Activated naive CD8-positive, alpha-beta T cell treated with anti-CD3 and anti-CD28 coated beads, Interleukin-2, amount 50 U/mL, for 16 hours (primary cell): ENCODE measurements at places on chromosomes 11 and 22.

DNA sequence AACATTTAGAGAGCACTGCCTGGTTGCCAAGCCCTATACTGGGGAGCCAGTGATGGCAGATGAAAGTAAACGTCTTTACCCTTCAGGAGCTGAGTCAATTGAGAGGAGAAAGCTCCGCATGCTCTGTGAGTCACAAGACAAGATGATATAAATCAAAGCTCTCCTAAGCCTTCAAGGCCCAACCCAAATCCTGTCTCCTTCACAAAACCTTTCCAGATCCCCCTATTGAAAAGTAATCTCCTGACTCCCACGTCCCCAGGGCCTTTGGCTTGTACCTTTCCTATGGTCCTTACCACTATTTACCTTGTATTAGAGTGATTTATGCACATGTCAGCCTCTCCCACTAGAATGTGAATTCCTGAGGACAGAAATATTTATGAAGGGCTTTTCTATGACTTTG, 230.1 kb upstream of the TENM4 start:
- DNase-seq = no peak

DNA sequence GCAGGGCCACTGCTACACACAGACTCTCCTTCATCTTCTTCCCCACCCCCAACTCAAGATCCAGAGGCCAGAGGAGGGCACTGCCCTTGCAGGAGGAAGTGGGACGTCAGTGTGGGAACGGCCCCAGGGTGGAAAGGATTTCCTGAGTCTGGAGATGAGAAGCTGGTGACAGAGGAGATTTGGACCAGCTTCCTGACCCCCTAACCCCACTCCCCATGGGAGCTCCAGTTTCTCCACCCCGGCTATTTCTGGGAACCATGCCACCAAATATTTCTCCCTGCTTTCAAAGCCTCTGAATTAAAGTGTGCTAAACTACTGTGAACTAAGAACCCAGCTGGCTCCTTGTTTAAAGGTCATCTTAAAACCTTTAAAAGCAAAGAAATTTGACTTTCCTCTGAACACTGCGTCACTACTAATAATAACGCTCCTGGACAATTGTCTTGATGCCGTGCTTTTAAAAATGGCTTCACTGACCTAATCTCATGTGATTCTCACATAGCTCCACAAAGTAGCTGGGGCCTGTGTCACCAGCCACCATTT, 46.6 kb downstream of the CWC15 start:
- no peak for DNase-seq

GRCh38 chr11:41788177-41788576, 328.7 kb upstream of the LRRC4C start:
- no peak for DNase-seq

- no peak for DNase-seq
Measured at GRCh38 chr22:36644333-36644757, 59.2 kb downstream of the CACNG2 start.

DNA sequence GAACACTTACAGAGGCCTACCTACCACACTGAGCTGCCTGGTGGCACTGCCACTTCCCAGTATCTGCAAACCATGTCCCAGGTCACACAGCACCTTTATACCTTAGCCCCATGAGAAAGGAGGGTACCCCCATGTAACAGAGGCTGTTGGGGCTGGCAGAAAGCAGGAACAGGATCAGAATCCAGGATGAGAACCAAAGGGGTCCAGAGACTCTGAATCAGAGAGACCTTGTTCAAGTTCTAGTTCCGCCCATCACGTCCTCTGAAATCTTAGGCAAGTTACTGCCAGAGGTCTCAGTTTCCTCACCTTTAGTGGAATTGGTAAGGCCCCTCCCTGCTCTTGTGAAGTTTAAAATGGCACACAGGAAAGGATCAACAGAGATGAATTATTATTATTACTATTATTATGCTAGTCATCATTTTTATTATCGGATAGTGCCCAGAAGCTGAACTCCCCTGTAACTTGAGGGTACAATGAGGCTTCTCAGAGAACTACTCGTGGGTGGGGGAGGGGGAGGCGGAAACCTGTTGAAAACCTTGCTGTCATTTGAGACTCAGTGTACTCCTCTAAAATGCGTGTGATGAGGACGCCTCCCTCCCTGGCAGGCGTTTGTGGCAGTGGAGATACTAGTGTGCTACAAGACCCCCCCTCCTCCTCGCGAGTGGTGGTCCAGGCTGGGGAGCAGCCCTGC, 9.3 kb downstream of the SELENOM start:
- DNase-seq = no peak

- no peak for DNase-seq
Measured at GRCh38 chr11:15929371-15929901, 426.9 kb downstream of the SOX6 start.

DNA sequence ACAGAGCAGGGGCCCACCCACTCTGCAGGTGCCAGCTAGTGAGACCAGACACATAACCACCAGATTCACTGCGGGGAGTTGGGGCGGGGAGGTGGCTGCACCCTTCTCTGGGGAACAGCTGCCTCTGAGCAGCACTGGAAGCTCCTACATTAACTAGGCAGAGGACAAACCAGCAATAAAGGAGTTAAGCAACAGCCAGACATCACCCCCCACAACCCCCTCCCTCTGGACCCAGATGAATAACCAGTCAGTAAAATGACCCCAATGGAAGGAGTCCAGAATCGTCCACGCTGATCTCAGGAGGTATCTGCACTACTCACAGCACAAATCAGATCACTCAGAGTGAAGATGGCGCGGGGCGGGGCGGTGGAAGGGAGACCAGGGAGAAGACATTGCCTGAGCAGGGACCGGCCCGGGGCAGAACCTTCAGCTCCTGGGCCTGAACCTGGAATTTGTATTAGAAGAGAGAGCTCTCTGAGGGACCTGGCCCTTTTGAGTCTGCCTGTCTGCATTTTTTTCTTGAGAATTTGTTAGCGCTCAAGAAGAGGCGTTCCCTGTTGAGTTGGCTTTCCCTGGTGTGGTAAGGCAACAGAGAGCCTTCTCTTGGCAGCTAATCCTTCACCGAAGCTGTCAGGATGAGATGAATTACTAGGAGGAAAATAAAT, 125.5 kb upstream of the NCAM1 start:
- DNase-seq = no peak

DNA sequence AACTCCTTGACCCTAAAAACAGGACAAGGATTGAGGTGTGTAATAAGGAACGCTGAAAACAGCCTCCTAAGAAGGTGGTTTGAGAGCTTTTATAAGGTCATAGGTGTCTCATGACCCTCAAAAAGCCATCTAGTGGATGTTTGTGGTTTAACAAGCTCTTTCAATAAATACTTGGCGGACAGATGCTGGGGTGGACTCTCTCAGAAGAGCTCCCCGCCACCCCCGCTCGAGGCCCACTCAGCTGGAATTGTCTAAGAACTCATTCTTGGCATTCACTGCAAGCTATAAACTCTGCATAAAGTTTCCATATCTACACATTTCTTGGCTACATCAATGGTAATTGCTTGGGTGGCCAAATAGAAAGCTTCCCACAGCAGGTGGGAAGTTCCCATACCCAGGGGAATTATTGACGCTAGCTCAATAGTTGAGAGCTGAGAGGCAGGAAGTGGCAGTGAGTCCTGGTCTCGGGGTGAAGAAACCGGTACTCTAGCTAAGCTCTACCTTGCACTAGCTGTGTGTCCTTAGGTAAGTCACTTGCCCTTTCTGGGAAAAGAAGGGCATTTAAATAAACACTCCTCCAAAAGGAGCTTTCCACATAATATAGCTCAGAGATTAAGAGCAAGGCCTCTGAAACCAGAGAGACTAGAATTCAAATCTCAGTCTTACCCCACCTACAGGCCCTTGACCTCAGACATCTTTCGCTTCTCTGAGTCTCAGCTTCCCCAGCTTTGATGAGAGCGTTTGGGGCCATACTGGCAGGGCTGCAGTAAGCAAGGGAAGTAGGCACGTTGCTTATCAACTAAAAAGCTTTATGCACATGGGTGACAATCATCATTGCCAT, 6.4 kb downstream of the MS4A15 start:
- no peak for DNase-seq

DNA sequence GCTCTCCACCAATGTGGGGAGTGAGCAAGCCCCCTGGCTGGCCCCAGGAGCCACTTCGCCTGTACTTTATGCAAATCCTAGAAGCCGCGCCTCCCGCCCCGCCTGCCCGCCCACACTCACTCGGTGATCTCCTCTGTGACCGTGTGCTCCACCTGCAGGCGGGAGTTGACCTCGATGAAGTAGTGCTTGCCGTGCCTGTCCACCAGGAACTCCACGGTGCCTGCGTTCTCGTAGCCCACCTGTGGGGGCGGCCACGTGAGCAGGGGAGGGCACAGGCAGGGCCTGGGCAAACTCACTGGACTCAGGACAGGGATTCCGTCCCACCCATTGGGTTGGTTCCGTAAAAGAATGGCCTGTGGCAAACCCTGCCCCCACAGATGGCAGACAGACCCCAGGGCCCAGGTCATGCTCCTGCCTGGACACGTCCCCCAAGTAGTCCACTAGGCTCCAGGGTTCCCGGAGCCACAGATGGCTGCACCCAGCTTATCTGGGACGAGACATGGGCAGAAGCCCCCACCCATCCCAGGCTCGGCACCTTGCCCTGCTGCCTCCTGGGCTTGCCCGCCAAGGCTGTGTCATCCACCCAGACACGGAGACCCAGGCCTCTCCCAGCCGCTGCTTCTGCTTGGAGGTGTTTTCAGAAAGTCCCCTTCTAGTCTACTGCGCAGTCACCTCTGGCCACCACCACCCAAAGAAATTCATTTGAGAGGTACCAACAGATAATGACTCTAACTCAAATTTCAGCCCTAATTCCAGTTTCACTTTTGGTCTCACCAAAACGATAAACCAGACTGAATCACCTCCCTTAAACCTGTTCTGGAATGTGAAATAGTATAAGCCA, 12.1 kb downstream of the LRFN4 start:
- DNase-seq = peak; percentile 62

- DNase-seq = no peak
Measured at GRCh38 chr11:1053121-1053901, 16.8 kb upstream of the MUC6 start.
